Hypothalamus (tissue), 51 donors: ENCODE measurements at places on chromosomes 11 and 22.

GRCh38 chr11:63945477-63946163, 6.8 kb downstream of the NAA40 start:
- peak; percentile 52 for DNase-seq

- no peak for DNase-seq
Observed at GRCh38 chr11:26730414-26731083, 8.7 kb upstream of the SLC5A12 start.

DNA sequence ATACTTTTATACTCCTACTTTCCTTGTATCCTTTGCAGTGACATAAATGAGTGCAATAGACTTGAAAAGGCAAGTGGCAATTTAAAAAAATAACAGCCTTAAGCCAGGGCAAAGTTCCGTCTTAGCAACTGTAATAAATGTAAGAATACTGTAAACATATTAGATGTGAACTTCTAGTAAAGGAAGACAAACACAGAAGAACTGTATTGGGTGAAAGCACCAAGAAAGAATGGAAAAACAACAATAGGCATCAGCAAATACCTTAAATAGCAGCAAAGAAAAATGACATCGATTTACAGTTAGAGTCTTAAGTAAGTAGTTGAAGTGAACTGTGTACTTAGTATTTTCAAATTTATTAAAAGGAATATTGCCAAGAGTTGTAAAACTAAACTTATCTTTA, 75.5 kb upstream of the TP53AIP1 start:
- no peak for DNase-seq

GRCh38 chr22:37259540-37260029, 15.5 kb upstream of the RAC2 start:
- DNase-seq: no peak

DNA sequence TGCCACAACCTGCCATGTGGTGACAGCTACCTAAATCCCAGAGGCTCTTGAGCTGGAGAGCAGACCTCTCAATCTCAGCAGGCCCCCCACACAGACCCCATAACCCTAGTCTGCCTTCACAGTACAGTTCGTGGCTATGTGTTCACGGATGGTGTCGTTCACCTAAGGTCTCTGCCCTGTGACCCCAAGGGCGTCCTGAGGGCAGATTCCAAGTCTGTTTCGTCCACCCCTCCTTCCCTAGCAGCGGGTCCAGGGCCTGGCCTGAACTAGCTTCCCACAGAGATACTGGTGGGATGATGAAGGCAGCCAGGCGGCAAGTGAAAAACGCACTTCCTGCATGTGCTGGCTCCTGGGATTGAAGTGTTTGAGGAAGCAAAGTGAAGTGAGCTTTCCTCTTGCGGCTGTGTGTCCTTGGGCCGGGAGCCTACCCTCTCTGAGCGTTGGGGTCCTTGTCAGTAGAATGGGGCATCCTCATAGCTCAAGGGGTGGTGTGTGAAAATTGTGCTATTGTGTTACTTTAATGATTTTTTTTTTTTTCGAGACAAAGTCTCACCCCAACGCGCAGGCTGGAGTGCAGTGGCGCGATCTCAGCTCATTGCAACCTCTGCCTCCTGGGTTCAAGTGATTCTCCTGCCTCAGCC, 70.1 kb downstream of the LRP5 start:
- DNase-seq: no peak

- DNase-seq: no peak
Observed at GRCh38 chr11:68338051-68338780, 25.8 kb downstream of the LRP5 start.

DNA sequence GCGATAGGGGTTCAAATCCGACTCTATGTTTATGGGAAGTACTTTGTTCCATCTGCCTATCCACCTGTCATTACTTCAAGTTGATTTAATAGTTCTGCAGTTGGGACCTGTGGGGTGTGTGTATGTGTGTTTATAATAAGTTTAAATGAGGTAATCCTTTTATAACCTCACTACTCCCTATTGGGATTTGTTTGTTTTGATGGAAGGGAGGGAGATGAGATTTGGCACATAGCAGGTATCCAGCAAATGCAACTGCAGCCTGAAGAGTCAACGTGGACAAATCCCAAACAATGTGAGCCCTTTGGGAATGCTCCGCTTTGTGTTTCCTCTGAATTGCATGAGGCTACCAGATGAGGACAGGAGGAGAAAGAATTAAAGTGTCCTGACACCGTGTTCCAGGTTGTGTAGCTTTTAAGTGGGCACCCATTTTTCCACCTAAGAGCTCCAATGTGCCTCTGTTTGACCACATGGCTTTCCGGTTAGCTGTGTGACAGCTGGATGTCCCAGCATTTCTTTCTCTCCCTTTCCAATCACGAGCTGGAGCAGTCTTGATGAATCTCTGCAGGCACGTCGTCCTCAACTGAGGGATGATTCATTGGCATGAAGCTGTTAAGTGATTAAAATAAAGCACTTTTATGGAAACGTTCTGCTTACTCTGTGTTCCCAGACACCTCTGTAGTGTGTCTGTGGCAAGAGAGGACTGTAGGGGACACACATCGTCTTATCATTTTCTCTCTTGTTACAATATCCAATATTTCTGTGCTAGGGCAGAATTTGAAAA, 610.7 kb downstream of the NTM start:
- no peak for DNase-seq

DNA sequence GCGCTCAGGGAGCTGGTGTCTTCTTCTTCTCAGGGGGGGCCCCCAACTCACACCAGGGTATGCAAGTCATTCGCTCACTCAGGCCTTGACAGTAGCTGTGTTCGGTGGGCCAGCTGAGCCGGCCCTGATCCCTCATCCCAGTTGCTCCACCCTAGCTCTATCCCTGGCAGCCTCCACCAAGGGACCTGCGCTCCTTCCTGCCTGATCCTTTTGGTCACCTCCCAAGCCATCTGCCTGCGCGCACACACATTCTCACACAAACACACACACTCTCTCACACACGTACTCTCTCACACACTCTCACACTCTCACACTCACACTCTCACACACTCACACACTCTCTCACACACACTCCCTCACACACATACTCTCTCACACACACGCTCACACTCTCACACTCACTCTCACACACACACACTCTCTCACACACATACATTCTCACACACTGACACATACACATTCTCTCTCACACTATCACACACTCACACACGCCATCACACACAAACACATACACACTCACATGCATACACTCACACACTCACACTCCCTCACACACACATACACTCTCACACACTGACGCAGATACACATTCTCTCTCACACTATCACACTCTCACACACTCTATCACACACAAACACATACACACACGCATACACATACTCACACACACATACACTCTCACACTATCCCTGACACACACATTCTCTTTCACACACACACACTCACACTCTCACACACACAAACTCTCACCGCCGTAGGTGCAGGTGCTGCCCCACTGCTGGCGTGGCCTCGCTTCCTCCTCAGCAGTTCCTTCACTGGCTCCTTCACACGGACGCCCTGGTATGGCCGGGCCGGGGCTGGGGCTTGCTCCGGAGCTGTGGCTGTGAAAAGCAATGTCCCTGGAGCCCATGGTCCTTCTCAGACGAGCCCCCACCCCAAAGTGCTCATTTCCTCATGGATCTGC, 20.8 kb downstream of the POU2AF1 start:
- DNase-seq: no peak

GRCh38 chr11:44351006-44351660, 41.2 kb upstream of the ALX4 start:
- no peak for DNase-seq

GRCh38 chr22:28112548-28113043, 193.5 kb upstream of the PITPNB start:
- DNase-seq: no peak

GRCh38 chr11:7892840-7893254, 38.2 kb downstream of the OR10A6 start:
- no peak for DNase-seq

GRCh38 chr22:40418366-40419201, 48.2 kb downstream of the SGSM3 start:
- peak; percentile 55 for DNase-seq

GRCh38 chr11:121540627-121541026, 87.9 kb upstream of the SORL1-AS1 start:
- no peak for DNase-seq

DNA sequence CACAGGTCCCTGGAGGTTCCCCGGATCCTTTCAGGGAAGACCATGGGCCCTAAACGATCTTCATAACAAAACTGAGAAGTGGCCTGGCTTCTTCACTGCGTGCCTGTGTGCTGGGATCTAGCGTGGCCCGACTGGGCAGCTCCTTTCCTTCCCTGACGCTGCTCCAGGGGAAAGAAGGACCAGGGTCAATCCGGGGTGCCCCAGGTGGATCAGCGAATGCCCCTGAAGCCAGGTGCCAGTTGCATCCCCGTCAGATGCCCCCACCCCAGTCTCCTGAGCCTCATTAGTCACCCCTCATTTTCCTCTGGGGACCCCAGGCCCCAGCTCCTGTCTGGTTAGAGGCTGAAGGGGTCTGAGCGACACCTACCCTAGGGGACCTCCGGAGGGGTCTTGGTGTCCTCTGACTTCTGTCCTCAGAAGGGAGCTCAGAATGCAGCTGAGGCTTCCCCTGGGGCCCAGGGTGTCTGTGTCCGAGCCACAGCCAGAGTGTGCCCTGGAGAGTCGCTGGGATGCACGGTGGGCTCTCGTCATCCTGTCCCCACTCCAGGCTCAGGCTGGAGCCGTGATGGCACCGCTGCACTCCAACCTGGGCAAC, 18.7 kb upstream of the MUC6 start:
- DNase-seq: no peak

- DNase-seq: no peak
Observed at GRCh38 chr11:10908215-10908951, 50.5 kb upstream of the ZBED5 start.

- DNase-seq: no peak
Observed at GRCh38 chr11:74641905-74642304, 49.5 kb downstream of the POLD3 start.

DNA sequence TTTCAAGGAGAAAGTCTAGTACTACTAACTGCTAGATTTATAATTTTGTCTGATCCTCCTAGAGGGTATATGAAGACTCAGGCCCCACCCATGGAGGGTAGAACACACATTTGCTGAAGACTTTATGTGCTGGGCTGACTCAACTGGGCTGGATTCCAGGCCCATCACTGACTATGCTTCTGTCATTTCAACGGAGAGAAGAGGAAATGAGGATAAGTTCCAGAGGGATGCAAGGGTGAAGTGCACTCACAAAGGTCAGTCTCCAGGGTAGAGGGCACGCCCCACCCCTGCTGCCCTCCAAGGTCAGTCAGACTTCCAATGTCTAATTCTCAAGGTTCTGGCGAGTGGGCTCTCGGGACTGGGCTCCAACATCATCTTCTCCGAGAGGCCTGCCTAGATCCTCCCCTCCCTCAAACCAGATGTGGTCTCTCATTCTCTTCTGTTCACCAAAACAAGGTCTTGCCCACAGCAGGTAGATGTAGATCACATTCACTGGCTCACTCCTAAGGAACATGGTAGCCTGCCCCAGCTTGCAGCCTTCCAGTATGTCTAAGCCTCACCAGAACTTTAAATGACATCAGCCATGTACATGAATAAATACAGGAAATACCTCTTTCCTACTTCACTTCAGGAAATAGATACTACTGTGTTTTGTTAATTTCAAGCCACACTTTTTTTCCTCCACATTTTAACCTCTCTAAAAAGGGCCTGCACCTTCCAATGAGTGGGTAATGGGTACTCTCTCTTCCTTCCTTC, 7.3 kb upstream of the C11orf86 start:
- no peak for DNase-seq

GRCh38 chr11:132352497-132352896, 982.1 kb downstream of the NTM start:
- DNase-seq: no peak

GRCh38 chr11:108239076-108239475, 16.2 kb downstream of the ATM start:
- DNase-seq: no peak

DNA sequence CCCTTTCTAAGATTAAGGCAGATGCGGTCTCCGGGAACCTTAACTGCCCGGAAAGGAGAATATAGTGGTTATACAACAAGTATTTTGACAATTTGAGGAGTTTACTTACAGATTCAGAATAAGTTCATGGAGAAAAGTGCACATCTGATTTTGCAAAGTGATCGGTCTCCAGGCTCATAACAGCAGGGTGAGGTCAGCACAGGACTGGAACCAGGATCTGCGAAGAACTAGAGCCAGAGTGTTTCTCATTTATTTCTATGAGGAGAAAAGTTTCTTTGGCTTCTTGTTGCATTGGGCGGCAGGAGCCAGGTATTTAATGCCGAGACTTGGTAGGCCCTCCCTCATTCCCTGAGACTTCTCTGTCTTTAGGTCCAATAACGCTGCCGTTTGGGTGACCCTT, 3.7 kb downstream of the ADAMTS15 start:
- DNase-seq: no peak

- DNase-seq: no peak
Observed at GRCh38 chr11:124978316-124978715, 24.3 kb downstream of the CCDC15 start.

- DNase-seq: no peak
Observed at GRCh38 chr22:40422558-40423309, 52.3 kb downstream of the SGSM3 start.

GRCh38 chr11:13009921-13010748, 1.0 kb downstream of the RASSF10 start:
- DNase-seq: no peak

- DNase-seq: no peak
Observed at GRCh38 chr11:129743112-129743815, 72.4 kb upstream of the TMEM45B start.

GRCh38 chr11:37511425-37511933, 913.4 kb upstream of the RAG2 start:
- no peak for DNase-seq

DNA sequence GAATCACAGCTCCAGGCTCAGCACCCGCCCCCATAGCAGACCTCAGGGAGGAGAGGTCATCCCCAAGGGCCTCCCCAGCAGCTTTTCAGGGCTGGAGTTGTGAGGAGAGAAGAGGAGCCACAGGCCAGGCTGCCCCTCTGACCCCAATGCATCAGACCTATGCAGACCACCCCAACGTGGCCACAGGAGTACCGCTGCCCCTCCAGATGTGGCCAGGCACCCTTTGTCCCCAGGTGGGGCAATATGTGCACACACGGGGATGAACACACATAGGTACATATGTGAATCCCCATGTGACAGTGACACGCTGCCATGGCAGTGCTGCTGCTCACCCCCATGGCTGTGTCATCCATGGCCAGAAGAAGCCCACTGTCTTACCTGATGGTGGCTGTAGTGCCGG, 10.9 kb downstream of the USH1C start:
- no peak for DNase-seq

GRCh38 chr22:32336121-32336603, 21.5 kb upstream of the RFPL3 start:
- no peak for DNase-seq

GRCh38 chr11:46672381-46672839, 28.0 kb downstream of the ARHGAP1 start:
- DNase-seq: no peak
